Karpas-422 (cell line): ENCODE measurements at places on chromosomes 13 and 19.
A peak's percentile ranks its signal among the peaks of the same experiment; 100 is the strongest.

DNA sequence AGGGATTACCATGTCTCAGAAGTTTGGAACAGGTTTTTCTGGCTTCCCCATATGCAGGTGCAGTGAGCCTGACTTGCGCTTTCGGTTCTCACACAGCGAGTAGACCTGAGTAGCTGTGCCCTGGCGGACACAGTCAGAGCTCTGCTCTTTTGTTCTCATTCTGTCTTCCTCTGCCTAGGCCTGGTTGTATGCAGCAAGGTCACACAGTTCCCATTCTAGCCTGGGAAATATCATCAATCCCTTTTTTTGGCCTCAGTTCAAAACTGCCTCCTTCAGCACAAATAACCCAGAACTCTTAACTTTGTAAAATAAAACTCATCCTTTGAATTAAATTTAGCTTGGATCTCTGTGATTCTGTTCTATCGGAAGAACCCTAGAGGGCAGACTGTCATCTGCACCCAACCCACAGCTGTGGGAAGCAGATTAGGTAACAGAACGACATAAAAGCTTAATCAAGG is 10.2 kb downstream of the OXGR1 start:
- DNase-seq, result no peak

DNA sequence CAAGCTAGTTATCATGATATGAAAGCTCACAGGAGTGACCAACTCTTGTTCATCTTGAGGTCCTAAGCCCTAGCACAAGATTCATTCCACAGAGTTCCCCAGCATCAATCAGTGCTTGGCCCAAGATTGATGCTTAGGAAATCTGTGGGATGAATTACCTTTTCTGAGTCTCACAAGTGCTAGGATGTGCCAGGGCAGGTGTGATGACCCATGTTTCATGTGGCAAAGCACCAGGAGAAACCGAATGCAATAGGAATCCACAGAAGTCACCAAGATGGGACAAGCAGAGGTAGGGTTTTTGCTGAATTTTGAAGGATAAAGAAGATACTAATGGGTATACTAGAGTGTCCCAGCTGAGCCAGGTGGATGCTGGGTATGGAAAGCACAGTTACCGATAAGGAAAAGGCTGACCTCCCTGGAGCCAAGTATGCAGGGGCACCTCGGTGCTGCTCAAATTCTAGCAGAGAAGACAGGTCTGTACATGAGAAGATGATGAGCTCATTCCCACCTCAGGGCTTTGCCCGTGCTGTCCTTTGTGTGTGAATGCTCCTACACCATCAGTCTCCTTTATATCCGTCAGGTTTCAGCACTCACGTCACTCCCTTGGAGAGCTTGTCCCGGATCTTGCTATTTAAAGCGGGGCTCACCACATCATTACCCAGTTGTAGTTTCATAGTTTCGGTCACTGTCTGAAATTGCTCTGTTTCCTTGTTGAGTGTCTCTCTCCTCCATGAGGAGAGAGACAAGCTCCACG is 168.9 kb upstream of the TSC22D1 start:
- no peak for DNase-seq

- no peak for DNase-seq
Observed at GRCh38 chr19:1140272-1141027, 33.6 kb downstream of the SBNO2 start.

GRCh38 chr19:2337329-2337707 is 8.8 kb downstream of the SPPL2B start:
- DNase-seq, result no peak

GRCh38 chr19:17681505-17682125 is 6.5 kb downstream of the UNC13A start:
- peak; percentile 75 for DNase-seq

DNA sequence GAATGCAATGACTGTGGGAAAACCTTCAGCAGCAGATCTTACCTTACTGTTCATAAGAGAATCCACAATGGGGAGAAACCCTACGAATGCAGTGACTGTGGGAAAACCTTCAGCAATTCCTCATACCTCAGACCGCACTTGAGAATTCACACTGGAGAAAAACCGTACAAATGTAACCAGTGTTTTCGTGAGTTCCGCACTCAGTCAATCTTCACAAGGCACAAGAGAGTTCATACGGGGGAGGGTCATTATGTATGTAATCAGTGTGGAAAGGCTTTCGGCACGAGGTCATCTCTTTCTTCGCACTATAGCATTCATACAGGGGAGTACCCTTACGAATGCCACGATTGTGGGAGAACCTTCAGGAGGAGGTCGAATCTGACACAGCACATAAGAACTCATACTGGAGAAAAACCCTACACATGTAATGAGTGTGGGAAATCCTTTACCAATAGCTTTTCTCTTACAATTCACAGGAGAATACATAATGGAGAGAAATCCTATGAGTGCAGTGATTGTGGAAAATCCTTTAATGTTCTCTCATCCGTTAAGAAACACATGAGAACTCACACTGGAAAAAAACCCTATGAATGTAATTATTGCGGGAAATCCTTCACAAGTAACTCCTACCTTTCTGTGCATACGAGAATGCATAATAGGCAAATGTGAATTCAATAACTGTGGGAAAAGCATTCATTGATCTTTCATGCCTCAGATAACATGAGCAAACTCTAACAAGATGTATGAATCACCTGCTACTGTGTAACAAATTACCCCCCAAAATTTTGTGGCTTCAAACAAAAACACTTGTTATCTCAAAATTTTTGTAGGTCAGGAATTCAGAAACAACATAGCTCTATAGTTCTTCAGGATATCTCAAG is 13.8 kb downstream of the ZNF557 start:
- DNase-seq, result peak; percentile 63

- no peak for DNase-seq
Observed at GRCh38 chr19:53810891-53811290, 13.2 kb downstream of the NLRP12 start.

- no peak for DNase-seq
Observed at GRCh38 chr19:35031072-35031881, 1.0 kb downstream of the SCN1B start.

DNA sequence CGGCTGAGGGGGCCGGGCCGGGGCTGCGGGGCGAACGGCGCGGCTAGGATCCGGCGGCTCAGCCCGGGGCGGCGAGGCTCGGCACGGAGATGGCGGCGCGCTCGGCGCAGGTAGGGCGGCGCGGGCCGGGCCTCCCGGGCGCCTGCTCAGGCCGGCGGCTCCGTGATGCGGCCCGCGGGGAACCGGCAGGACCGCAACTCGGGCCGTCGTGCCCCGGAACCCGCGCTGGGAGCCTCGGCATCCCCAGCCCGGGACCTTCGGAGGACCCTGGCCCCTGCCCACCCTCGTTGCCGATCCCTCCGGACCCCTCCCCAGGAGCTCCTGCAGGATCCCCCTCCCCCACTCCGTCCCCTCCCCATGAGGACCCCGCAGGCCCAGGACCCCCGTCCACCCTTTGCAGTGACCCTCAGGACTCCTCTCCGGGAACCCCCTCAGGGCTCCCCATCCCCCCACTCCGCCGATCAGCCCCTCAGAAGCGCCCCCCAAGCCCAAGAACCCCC is 304 bp downstream of the EVI5L start:
- no peak for DNase-seq

GRCh38 chr13:94063096-94063495 is 416.4 kb downstream of the DCT start:
- no peak for DNase-seq

DNA sequence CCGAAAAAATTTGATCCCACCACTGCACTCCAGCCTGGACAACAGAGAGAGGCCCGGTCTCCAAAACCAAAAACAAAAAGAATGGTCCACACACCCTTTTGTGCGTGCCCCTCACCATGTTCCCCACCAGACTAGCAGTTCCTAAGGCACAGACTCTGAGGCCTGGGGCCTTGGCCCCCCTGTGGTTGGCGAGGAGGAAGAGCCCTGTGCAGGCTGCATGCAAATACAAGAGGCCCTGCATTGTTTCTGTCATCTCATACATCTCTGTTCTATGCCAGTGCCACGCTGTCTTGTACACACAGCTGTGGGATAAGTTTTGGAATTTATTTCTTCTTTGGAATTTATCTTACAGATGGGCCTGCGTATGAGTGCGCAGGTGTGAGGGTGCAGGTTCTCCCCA is 4.7 kb upstream of the YJEFN3 start:
- DNase-seq, result peak; percentile 85
